ENCODE measurements at places on chromosomes 4 and X.

GRCh38 chrX:9598344-9598743, 133.5 kb downstream of the TBL1X start:
- no peak for DNase-seq

- no peak for DNase-seq
These were observed 223.1 kb downstream of the CLCN4 start for GRCh38 chrX:10379878-10380277.

- no peak for DNase-seq
These were observed 2.9 kb upstream of the UNC5C start for GRCh38 chr4:95551653-95552052.

DNA sequence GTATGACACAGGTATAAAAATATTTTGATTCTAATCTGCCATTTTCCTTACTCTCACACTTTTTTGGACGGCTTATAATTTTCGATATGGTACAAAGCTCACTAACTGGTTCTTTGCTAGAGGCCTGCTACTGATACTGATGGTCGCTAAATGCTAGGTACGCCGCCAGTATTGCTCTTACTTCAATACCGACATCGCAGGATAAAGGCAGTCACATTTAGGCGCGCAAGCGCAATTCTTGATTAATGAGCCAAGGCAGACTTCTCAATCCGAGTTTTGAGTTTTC, 557 bp upstream of the USP38 start:
- no peak for DNase-seq

GRCh38 chr4:174714393-174715211, 114.4 kb downstream of the GLRA3 start:
- DNase-seq: peak; percentile 76

- DNase-seq: no peak
These were observed 104.3 kb downstream of the RTL9 start for GRCh38 chrX:110462957-110463356.
